ENCODE measurements at places on chromosomes 6 and 20.

- peak; percentile 89 for DNase-seq
Observed at GRCh38 chr6:48826901-48827701, 636.0 kb downstream of the MMUT start.

- DNase-seq = peak; percentile 80
Observed at GRCh38 chr20:58102261-58102660, 126.2 kb downstream of the ANKRD60 start.

DNA sequence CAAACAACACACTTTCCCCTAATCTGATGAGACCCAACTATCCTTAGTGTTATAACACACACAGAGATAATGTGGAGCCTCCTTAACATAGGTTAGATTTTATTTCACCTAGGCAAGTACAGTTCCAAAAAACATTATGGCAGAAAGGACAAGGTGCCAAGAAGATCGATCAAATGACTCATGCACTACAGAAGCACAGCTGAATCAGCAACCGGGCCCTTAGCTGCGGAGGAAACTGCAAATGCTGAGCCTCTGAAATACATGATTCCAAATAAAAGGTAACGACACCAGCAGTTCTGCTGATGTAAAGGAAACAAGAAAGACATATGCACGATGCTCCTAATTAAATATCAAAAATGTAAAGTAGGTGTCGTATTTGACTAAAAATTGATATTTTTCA, 19.9 kb upstream of the MUC21 start:
- DNase-seq = peak; percentile 54

GRCh38 chr6:75188221-75188925, 17.5 kb downstream of the COL12A1 start:
- DNase-seq = no peak

- DNase-seq = no peak
Observed at GRCh38 chr20:43375591-43375990, 82.1 kb upstream of the SRSF6 start.

DNA sequence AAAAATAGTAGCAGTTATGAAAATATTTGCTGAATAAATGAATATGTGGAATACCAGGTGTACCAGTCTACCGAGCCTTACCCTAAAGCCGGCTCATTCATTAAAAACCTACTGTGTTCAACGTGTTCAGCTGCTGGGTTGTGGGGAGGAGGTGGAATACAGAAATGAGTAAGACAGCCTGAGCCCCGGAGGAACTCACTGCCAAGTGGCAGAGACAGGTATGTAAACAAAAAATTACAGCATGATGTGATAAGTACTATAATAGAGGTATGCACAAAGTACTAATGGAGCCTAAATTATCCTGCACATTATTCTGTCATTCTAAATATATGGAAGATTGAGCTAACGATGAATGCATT, 6.8 kb upstream of the ADTRP start:
- DNase-seq = peak; percentile 26
